ENCODE measurements at places on chromosomes 3 and 15. TPM values are rescaled to one million over a fixed set of nuclear protein-coding genes. Genes with fewer than 3 reads are reported as not detected.

BNC1 gene
- 19.3 TPM for total RNA-seq

TRMT10C gene
- 38.2 TPM for total RNA-seq

ARL6 gene
- total RNA-seq, result 5.7 TPM

PLIN1 gene
- total RNA-seq, result 465 TPM

CHRD gene
- total RNA-seq, result 9.9 TPM

SLC12A8 gene
- total RNA-seq, result 8.7 TPM

SAMMSON gene
- not detected for total RNA-seq

ADPGK gene
- 67.9 TPM for total RNA-seq

CATSPER2 gene
- total RNA-seq, result 2.0 TPM

RYR3 gene
- total RNA-seq, result 0.65 TPM

ZNF639 gene
- 39.7 TPM for total RNA-seq

MKRN3 gene
- not detected for total RNA-seq

EAF1 gene
- 17.5 TPM for total RNA-seq

CNTN6 gene
- not detected for total RNA-seq

EPHA6 gene
- 2.4 TPM for total RNA-seq

SCN5A gene
- total RNA-seq, result 0.06 TPM

PAK6 gene
- not detected for total RNA-seq

COL8A1 gene
- 16.7 TPM for total RNA-seq

SV2B gene
- 9.6 TPM for total RNA-seq
